ENCODE measurements at places on chromosomes 2 and 18.

GRCh38 chr18:778194-778927, 33.7 kb downstream of the YES1 start:
- DNase-seq, result no peak

DNA sequence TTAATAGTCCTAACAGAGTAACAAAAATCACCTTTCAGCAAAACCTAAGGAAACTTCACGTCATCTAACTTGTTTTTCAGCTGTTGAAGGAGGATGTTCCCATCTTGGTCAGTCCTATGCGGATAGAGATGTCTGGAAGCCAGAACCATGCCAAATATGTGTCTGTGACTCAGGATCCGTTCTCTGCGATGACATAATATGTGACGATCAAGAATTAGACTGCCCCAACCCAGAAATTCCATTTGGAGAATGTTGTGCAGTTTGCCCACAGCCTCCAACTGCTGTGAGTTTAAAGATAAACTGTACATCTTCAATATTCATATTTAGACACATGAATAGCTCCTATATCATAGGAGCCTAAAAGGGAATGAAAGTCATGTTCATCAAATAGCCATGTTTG, 10.5 kb downstream of the COL3A1 start:
- no peak for DNase-seq

- DNase-seq, result no peak
Observed at GRCh38 chr18:2825613-2826175, 21.1 kb upstream of the EMILIN2 start.

DNA sequence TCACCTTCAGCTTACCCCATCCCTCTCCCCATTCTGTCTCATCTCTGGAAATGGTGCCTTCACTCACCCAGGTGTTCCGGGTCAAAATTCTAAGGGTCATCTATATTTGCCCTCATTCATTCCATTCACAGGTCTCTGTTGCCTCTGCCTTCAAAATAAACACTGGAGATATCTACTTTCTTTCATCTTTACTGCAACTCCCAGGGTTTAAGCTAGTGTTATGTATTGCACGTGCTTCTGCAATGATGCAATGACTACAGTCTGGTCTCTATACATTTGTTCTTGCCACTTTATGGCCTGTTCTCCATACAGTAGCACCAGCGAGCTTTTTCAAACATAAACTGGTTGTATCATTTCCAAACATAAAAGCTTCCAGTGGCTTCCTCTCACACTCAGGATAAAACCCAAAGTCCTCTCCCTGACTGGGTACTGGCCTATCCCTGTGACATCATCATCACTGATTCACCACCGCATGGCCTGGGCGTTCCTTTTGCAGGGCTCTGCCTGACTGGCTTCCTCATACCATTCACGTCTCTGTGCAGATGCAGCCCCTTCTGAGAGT, 14.3 kb downstream of the DSG2 start:
- no peak for DNase-seq

All from activated T-helper 9 cell treated with anti-CD3 and anti-CD28 coated beads, Interleukin-2, amount 50 U/mL, for 16 hours (primary cell).